ENCODE measurements at places on chromosomes 3 and 15.

DNA sequence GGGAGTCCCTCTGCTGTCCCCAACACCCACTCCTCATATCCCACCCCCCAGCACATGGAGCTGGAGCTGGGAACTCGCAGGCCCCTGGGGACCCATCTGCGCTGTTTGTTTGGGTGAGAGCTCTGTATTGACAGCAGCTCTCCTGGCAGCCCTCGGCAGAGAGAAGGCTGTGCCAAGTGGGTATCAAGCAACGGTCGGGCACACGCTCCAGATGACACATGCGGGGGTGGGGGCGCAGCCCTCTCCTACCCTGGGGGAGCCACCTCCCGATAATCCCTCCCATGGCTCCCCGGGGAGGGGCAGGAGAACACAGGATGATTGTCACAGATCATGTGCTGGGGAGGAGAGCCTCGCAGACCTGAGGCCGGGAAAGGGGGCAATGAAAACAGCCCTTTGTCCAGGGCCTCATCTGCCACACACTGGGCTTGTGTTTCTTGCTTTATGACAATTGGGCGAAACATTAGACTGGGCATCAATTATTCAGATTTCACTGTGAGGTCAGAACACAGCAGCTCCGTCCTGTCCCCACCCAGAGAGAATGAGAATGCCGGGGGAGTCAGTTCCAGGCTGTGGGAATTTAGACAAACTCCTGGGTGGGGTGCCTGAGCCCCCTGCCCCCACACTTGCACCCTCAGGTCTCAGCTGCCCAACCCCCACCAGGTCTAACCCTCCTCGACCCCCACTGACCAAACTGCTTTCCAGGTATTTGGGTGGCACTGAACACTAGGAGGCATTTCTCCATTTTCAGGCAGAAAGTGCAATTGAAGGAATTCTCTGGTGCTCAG lies 46.4 kb upstream of the KLF13 start:
- no peak for DNase-seq

GRCh38 chr3:42891042-42891441 lies 14.9 kb upstream of the ZNF662 start:
- no peak for DNase-seq

DNA sequence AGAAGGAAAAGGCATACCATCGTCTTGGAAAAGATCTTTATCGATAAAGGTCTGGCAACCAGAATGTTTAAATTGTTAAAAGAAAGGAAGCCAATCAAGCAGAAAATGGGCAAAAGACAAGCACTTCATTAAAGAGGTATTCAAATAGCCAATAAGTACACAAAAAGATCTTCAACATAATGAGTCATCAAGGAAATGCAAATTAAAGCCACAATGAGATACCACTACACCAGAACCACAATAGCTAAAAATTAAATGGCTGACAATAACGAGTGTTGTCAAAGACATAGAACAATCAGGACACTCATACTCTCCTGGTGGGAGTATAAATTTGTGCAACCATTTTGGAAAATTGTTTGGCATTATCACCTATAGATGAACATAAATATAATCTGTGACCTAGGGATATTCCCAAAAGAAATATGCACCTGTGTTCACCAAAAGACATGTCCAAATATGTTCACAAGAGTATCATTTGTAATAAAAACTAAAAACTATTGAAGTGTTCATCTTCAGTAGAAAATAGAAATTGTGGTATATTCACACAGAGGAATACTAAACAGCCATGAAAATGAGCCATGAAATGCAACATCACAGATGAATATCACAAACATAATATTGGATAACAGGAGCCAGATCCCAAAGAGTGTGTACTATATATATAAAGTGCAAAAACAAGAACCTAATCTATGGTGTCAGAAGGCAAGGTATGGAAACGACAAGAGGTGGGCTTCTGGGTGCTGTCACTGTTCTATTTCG lies 14.4 kb upstream of the BTBD1 start:
- no peak for DNase-seq

DNA sequence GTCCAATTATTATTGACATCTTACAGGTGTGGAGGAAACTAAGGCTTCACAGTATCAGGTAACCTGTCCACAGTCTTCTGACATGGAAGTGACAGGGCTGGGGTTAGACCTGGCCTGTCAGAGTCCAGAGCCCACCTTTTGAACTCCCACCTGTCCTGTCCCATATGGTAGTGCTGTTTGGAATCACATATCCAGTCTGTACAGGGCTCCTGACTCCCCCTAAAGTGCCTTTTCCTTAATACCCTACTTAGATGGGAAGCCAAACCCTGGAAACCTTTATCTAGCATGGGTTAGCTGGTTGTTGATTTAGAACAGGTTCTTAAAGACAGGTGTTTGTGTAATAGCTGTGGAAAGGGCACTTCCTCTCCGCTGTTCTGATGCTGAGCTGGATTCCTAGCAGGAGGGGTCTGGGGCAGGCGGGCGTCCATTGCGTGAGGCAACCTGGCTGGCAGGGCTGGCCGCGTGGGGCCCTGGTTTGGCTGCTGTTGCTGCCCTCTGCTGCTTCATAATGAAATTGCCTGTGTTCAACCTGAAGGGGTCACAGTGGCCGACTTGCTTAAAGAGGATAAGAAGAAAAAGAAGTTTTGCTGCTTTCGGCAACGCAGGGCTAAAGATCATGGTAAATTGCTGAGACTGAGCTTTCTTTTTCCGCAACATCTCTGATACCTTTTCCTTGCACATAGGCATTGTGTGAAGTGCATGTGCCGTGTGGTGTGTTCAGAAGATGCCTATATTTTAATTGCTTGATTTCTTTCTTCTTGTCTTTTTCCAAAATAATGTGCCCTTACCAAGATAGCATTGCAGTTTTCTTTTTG lies 136.2 kb downstream of the CHDH start:
- DNase-seq, result no peak

DNA sequence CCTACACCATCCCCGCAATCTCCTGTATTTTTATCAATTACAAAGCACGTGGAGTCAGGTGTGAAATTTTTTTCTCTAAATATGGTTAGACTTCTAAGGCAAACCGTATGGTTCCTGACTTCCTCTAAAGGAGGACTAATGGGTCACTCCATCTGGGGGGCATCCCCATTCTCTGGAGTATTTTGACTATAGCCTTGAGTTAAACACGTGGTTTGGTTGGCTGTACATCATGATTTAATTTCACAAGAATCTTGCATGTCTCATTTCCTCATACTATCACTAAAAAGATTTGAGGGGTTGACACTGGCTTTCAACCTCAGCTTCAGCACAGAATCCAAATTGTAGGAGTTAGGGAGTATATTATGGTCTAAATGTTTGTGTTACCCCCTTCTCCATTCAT lies 25.3 kb upstream of the ZNF770 start:
- DNase-seq, result no peak

- DNase-seq, result peak; percentile 32
These were observed 36.8 kb downstream of the TRANK1 start for GRCh38 chr3:36907911-36908646.

- no peak for DNase-seq
These were observed 35.3 kb downstream of the CAPN7 start for GRCh38 chr3:15241341-15241740.

DNA sequence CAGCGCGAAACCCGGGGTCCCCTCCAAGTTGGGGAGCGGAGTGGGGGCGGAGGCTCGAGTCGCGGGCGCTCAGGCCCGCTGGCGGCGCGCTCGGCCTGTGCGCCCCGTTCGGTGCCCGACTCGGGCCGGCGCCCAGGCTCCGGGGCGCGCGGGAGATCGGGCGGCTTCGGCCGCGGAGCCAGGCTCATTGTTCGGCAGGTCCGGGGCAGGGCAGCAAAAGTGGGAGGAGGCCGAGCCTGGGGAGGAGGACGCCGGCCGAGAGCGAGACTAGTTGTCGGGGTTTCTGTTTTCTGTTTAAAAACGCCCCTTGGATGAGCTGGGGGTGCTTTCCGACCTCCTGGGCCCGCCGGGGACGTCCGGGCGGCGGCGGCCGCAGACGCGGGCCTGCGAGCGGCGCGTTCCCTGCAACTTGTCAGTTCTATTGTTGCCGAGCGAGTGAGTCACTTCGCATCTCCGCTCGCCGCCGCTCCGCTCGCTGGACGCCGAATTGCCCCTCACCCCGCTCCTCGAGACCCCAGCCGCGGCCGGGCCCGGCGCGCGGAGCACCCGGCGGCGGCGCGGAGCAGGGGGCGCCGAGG lies 676 bp downstream of the TCF12 start:
- no peak for DNase-seq

GRCh38 chr3:85159376-85159775 lies 200.6 kb downstream of the CADM2 start:
- no peak for DNase-seq

DNA sequence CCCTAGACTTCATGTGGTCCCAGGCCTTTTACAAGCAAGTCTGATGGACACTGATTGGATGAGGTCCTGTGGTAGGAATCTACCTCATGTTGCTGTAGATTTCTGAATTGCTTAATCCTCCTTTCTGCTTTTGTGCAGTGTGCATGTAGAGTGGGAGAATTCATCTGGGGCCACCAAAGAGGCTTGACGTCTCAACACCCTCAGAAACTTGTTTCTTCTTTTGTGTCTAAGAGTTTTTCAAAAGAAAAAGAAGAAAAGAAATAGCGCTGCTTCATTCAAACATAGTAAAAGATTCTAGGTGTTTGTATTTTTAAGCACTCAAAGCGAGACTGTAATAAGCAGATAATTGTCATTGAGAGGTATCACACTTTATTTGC lies 46.2 kb downstream of the NR1D2 start:
- no peak for DNase-seq

- DNase-seq, result peak; percentile 45
These were observed 15.9 kb downstream of the MYZAP start for GRCh38 chr15:57607570-57608000.

DNA sequence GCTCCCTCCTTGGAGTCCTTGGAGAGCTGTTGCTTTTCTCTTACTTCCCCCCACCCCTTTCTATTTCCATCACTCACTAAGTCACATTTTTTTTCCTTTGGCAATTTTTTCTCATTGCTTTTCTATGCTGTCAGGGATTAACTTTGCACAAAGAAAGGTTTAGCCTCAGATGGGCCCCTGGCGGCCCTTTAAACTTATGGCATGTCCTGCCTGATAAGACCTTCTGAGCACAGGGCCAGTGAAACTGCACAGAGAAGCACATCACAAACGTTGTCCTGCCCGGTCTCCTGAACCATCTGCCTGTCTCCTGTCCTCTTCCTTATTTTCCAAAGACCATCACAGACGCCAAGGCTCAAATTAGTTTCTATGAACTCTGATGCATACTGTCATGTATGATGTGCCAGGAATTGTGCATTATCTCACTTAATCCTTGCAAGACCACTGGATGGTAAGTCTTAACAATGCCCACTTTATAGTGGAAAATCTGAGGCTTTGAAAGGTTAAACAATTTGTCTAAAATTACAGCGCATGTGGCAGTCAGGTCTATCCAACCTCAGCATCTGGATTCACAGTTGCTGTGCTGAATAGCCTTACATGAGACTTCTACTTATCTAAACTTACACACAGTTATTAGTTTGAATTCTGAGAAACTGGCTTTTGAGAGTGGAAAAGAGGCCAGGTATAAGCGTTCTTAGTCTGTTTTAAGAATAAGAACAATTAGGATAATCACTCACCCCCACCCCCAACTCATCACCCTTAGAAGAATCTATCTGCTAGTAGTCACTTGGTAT lies 648.1 kb downstream of the NTRK3 start:
- DNase-seq, result no peak

- no peak for DNase-seq
These were observed 8.0 kb downstream of the IGSF10 start for GRCh38 chr3:151452841-151453240.

- no peak for DNase-seq
These were observed 60.4 kb downstream of the P3H2 start for GRCh38 chr3:190060192-190060775.

DNA sequence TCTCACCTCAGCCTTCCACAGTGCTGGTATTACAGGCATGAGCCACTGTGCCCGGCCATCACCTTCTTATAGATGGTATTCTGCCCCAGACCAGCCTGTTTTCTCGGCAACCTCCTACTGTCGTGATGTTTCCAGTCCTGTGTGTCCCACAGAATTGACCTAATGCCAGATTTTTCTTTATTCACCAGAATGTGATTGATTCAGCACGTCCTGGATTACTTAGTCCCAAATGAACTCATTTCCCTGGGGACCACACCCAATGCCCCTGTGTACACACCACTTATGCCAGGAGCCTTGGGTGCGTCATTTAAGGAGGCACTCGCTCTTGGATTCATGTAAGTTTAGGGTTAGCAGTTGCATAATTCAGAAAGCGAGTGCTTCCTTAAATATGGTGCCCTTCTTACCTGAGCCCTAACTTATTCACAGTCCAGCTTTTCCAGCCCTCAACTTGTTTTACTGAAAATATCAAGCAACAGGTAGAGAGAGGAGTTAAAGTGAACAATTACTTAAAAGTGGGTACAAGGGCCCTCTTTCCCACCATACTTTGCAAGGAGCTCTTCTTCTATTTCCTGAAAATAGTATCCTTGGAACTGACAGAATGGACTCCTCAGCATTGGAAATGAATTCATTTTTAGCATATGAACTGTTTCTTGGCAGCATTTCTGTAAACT lies 64.6 kb upstream of the UBE2E1 start:
- no peak for DNase-seq

GRCh38 chr3:197398286-197398878 lies 100.0 kb upstream of the DLG1 start:
- no peak for DNase-seq

DNA sequence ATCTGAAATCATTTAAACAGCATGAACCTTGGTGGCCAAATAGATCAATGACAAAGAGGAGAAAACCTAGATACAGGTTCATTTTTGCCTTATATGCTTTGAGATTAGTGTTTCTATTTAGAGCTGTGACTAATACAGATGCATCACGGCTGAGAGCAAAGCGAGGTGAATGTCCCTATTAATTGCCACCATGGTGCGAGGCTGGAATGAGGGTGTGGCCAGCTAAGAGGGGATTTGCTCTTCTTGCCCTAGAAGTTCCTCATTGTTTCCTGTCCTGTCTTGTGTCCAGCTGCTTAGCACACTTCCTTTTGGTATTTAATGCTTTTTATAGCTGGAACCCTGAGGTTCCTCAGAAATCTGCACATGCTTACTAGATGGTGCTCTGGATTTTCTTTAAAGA lies 339.1 kb upstream of the RGMA start:
- DNase-seq, result no peak

DNA sequence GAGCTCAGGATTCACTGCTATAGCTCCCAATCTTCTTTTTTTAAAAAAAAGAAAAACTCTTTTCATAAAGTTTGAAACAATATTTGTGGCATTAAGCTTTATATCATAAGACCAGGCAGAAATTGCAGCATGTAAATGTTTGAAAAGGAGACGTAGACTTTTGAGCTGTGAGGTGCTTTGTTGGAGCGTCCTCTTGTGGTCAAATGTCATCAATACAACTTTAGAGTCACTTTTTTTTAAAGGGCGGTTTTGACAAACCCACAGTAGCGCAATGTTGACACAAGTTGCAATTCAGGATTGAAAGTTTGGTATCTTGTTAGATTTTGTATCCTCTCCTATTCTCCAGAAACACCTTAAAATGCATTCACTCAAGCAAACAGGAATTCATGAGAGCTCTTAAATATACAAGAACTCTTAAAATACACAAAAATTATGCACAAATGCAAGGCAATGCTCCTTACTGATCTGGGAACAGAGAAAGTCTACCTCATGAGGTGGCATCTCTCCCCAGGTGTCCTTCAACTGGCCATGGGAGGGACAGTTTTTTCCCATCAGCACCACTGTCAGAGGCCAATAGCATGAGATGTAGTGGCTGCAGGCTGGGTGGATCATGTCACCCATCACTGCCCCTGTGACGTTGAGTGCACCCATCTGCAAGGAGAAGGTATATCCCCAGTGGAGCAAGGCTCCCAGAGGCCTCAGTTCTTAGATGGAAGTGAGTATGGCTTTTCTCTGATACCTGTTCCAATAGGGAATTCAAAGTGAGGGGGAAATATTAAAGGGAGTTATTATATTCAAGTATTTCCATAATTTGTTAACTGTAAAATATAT lies 70.7 kb downstream of the ANXA2 start:
- no peak for DNase-seq

- DNase-seq, result no peak
These were observed 236.2 kb downstream of the IL5RA start for GRCh38 chr3:2873986-2874385.
